ENCODE measurements at places on chromosomes 11 and 22.

DNA sequence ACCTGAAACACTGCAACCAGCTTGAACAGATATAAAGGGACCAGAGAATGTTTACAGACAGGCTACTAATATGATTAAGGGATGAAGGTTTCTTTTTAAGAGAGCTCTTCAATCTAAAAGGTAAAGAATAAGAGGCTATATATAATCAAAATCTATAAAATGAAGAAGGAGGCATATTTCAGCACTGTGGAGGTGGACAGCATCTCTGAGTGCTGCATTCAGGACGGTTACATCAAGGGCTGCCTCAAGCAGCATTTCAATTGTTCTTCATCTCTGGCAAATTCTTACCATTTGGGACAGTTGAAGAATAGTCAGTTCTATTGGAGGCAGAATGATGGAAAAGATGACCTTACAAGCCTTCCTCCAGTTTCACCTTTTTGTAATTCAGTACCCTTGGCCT lies 139.6 kb upstream of the LMO1 start:
- DNase-seq: no peak

GRCh38 chr11:14357881-14358728 lies 878 bp downstream of the RRAS2 start:
- DNase-seq: peak; percentile 52

DNA sequence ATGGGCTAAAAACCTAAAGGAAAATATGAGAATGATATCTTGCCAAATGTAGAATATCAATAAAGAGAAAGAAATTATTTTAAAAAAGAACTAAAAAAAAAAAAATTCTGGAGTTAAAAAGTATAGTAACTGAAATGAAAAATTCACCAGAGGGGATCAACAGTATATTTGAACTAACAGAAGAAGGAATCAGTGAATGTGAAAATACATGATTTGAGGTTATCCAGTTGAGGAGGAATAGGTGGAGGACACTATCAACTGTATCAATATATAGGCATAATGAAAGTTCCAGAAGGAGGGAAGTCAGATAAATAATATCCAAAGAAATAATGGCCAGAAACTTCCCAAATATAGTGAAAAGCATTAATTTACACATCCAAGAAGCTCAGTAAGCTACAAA lies 16.1 kb upstream of the HORMAD2 start:
- no peak for DNase-seq

DNA sequence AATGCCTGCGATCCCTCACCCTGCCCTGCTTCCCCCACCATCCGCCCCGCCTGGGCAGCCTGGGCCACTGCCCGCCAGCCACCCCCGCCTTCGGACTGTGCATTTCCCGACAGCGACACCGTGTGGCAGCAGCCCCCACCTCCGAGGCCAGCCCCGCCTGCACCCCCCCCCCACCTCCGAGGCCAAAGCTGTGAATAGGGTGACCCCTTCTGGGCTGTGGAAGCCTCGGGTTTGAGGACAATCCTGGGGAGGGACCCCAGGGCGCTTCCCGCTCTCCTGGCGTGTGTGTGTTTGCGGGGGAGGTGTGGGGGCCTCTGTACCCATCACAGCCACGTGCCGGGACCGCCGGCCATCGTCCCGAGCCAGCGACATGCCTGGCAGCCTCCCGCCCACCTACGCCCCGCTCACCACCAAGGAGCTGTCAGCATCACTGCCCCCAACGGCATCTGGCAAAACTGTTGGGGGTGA lies 33.8 kb upstream of the PPARA start:
- DNase-seq: peak; percentile 93

- DNase-seq: no peak
These were observed 54.1 kb downstream of the LIF start for GRCh38 chr22:30192427-30192826.

DNA sequence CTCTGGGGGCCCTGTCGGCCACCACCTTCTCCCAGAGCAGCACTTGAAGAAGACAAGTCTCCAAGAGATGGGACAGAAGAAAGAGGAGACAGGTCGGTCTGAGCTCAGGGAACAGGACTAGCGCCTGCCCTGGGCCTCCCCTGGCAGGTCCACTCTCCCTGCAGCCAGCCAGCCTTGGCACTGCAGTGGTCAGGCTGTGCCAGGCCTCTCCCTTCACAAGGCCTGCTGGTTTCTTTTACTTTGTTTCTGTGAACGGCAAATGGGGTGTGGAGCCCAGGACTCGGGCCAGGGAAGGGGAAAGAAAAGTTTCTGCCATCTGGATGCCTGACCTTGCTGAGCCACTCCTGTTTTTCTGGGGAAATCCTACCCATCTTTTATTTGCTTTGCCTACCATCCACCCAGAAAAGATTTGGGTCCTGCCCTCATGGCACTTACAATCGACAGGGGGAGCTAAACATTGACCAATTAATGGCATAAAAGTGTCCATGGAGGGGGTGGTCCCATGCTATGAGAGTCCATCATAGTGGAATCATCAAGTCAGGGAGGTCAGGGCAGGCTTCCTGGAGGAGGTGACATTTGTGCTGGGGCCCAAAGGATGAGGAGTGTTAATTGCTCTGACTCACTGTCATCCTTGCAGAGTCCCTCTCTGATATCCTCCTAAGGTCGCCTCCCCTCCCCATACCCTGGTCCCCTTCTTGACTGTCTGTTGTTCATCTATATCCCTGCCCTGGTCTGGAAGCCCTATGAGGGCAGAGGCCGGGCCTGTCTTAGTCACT lies 65.2 kb downstream of the NFAM1 start:
- DNase-seq: no peak

- no peak for DNase-seq
These were observed 729.8 kb downstream of the FAM181B start for GRCh38 chr11:82003671-82004515.

- no peak for DNase-seq
These were observed 6.5 kb downstream of the CSNK1E start for GRCh38 chr22:38310518-38311322.

GRCh38 chr11:132245403-132246385 lies 875.3 kb downstream of the NTM start:
- no peak for DNase-seq
